Kidney tubule cell (primary cell): ENCODE measurements at places on chromosomes 3 and 15.

GRCh38 chr15:68641376-68641775 lies 62.6 kb downstream of the CORO2B start:
- DNase-seq, result no peak

- DNase-seq, result no peak
Observed at GRCh38 chr15:92586966-92587365, 68.6 kb downstream of the FAM174B start.

DNA sequence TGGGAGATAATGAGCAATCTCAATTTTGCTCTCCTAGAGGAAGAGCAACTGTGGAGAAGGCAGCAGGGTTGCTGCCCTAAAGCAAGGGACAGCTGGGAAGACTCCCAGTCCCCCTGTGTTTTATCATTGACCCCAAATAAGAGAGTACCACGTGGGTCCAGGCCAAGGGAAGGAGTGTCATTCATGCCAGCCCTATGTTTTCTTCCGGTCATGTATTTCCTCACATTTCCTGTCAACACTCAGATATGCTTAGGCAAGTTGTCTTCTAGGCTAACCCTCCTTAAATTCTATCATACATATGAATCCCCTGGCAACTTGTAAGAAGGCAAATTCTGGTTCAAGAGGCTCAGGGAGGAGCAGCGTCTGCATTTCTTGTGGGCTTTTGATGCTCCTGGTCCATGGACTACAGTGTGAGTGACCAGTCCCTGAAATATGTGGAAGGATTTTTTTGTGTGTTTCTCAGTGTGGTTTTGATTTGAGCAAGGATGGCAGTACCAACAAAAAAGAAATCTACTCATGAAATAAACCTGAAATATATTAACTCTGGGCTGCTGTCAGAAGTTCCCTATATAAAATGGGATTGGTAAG lies 31.9 kb upstream of the RPP14 start:
- DNase-seq, result no peak

- DNase-seq, result no peak
Observed at GRCh38 chr3:59879031-59879581, 829.3 kb upstream of the CFAP20DC start.

DNA sequence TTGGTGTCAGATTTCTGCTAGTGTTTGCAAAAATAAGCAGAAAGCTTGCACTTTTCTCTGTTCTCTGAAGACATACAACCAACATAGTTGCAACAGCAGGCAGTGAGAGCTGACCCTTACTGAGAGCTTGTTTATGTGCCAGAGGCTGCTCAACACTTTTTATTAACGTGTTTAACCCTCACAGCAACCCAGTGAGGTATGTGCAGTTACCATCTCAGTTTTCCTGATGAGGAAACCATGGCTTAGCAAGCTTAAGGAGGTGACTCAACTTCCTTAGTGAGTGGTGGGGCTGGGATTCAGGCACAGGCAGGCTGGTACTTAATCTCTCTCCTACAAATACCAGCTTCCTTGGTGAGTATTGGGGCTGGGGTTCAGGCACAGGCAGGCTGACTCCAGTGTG lies 158.1 kb upstream of the CTDSPL start:
- peak; percentile 60 for DNase-seq

- DNase-seq, result no peak
Observed at GRCh38 chr3:88298189-88298588, 148.4 kb downstream of the C3orf38 start.

- DNase-seq, result no peak
Observed at GRCh38 chr3:106025151-106025722, 156.4 kb upstream of the CBLB start.

- no peak for DNase-seq
Observed at GRCh38 chr3:42960786-42961185, 18.3 kb upstream of the GASK1A start.

GRCh38 chr15:63501256-63502089 lies 2.9 kb upstream of the USP3 start:
- DNase-seq, result peak; percentile 87

DNA sequence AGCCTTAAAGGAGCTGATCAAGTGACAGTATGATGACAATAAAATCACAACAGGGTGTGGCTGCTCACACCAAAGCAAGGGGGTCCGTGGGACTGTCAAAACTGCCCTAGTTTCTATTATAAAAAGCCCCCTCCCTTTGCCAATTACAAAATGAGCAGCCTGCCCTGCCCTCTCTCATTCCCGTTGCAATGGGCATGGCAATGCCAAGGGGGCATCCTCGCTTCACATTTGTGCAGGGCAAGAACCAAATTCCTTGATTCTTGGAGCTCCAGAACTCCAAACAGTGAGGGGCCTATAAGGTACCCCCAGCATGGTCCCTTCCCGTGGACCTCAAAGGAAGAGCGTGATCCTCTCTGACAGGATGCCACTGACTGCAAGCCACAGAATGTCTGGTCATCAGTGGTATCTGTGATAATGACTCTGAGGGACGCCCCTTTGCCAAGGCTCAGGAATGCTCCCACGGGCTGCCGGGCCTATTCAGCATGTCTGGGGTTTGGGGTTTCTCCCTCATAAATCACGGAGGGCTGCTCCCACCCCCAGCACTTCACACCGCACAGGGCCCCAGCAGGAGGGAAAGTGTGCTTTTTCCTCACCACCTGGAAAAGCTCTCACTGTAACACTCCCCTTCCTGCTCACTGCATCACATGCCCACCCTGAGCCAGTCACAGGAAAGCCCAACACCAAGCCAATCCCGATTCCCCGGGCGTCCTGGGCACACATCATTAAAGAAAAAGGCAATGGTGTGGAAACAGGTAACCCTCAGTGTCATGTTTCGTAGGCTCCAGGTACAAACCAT lies 105.1 kb upstream of the TRPM1 start:
- DNase-seq, result peak; percentile 37

- DNase-seq, result peak; percentile 9
Observed at GRCh38 chr3:57892423-57892822, 115.8 kb upstream of the FLNB start.

DNA sequence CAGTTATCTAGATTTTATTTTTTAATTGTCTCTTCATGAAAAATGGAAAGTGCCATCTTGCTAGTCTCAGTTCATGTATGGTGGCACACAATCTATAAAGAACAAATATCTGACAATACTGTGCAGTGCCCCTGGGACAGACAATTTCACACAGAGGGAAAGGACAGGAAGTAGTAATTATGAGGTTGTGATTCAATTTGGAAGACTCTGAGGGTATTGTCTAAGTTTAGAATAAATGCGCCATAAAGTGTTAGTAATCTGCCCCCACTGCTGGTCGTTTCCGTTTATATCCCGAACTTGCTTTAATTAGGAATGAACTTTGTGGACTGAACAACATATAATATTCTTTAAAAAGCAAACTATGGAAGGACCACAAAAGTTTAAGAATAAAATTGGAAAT lies 196.4 kb upstream of the SLC24A5 start:
- no peak for DNase-seq

- DNase-seq, result no peak
Observed at GRCh38 chr3:145692751-145693150, 468.2 kb downstream of the PLOD2 start.
